ENCODE measurements at places on chromosomes 16 and 17.

- DNase-seq: no peak
Observed at GRCh38 chr16:49510654-49511305, 137.2 kb downstream of the C16orf78 start.

- DNase-seq: no peak
Observed at GRCh38 chr16:66845791-66846221, 1.6 kb downstream of the CA7 start.

DNA sequence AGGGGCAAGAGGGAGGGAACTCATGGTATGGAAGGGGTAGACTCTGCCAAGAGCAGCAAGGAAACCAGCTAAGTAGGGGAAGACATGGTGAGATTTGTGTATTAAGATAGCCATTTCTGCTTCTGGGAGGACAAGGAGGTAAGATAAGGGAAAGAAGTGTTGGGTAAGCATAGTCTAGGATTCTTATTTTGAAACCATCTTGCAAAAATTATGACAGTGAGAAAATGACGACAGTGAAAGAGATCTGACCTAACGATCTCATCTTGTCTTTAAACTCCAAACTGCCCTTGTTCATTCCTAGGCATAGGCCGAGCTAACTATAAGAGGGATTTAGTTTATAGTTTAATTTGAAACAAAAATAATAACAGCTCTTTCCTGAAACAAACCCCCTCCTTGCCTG lies 5.6 kb upstream of the RBL2 start:
- no peak for DNase-seq

GRCh38 chr17:61127960-61128359 lies 271.7 kb upstream of the TBX2 start:
- DNase-seq: no peak

DNA sequence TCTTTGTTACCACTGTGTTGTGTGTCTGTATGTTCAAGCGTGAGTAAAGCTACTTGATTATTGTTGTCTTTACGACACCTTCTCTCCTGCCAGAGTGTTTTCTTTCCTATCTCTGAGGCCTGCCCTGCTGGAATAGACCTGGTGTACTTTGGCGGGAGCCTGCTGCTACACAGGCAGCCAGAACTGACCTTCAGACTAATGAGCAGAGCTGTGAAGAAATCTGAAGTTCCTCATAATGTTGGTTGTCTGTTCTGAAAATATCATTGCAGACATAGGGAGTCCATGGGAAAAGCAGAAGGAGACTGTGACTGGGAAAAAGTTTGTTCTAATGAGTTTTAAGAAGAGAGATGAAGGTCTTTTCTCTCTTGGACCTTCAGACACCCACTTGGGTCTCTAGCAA lies 9.8 kb downstream of the RHOT1 start:
- DNase-seq: no peak

DNA sequence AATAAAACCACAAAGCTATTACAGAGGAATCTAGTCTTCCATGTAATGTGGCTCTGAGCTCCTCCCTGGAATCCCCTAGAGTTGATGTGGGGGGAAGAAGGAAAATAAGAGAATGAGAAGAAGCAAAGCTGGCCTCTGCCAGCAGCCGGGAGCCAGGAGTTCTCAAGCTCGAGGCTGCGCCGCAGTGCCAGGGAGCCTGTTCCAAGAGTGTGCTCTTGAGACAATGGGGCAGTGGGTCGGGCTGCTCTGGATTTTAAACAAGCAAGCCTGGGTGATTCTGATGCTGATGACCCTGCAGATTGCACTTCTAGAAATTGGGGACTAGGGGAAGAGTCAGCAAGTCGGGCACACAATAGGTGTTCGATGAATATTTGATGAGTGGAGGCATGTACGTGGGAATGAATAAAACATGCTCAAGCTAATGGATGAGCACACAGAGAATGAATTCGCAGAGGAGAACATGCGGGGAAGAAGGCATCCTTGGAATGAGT lies 119.9 kb downstream of the CMIP start:
- no peak for DNase-seq

GRCh38 chr17:40559564-40559916 lies 5.7 kb downstream of the CCR7 start:
- DNase-seq: no peak

- no peak for DNase-seq
Observed at GRCh38 chr17:57337390-57337789, 81.1 kb downstream of the MSI2 start.

DNA sequence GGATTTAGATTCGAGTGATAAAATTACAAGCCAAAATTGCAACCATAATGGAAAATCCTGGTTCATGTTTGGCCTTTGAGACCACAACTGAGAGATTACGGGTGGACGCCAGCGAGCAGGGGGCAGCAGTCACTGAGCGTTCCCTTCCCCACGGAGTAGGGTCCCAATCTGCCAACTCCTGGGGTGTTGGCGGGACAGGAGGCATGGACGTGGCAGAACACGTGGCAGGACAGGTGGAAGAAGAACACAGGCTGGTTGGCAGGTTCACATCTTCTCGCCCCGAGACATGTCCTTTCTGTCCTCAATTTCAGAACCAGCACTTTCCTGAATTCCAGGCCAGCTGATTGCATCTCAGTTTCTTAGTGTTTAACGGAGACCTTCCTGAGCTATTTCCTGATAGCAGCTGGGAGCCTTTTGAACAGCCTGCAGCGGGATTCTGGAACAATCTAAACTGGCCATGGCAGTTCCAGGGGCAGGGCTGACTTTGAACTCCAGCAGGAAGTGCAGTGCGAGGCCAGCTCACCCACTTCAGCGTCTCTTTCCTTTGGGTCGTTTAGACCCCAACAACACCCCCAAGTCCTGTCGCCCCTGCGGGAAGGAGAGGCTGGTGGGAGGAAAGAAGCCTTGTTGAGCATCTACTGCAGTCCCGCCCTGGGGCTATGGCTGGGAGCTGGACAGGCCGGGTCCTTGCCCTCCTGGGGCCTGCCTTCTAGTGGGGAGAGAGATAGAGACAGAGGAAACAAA lies 159.1 kb upstream of the FOXF1 start:
- DNase-seq: no peak
